ENCODE measurements at places on chromosomes 16 and 17. TPM values are rescaled to one million over a fixed set of nuclear protein-coding genes. Genes with fewer than 3 reads are reported as not detected.

CCL1 gene
- not detected for total RNA-seq

CHST6 gene
- total RNA-seq: 0.34 TPM

CFAP97D1 gene
- not detected for total RNA-seq

CSH1 gene
- total RNA-seq: not detected

ADAD2 gene
- 0.06 TPM for total RNA-seq

NUFIP2 gene
- 37.9 TPM for total RNA-seq

GRCh38 chr16:52677501-52677900, 130.6 kb upstream of the TOX3 start:
- no peak for DNase-seq

DNA sequence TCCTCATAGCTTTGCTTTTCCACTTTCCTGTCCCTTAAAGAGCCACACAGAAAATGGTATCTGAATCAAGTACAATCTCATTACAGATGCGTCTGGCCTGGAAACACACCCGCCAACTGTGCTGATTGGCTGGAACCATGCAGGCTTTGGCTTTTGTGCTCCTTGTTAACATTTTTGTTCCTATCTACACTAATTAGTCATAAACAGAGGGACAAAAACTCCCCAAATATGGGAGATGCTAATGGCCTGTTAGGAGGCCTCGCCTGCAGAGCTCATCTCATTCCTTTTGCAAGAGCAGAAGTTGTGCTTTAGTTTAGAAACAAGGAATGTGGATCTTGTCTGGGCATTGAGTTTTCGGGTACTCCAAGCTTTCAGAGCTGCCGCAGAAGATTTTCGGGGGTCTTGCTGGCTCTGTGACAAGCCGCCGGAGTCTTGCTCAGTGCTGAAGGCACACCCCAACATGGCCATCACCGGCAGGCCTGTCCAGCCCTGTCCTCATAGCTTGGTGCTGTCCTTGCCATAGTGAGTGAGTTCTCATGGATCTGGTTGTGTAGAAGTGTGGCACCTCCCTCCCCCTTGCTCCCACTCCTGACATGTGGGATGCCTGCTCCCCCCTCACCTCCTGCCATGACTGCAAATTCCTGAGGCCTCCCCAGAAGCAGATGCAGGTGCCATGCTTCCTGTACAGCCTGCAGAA, 69.8 kb downstream of the METRNL start:
- no peak for DNase-seq

- no peak for DNase-seq
Measured at GRCh38 chr16:14286368-14287230, 215.5 kb downstream of the MRTFB start.

GRCh38 chr17:31754239-31754945, 104.7 kb downstream of the COPRS start:
- no peak for DNase-seq

DNA sequence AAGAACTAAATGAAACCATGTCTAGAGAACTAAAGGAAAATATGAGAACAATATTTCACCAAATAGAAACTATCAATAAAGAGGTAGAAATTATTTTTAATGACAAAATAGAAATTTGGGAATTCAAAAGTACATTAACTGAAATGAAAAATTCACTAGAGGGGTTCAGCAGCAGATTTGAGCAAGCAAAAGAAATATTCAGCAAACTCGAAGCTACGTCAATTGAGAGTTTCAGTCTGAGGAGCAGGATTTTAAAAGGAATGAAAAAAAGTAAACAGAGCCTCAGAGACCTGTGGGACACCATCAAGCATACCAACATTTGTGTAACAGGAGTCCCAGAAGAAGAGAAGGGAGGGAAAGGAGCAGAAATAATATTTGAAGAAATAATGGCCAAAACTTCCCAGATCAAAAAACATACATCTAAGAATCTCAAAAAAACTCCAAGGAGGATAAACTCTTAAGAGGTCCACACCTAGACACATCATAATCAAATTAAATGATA, 38.3 kb downstream of the ZFP90 start:
- no peak for DNase-seq

GRCh38 chr17:76781056-76781982, 43.4 kb downstream of the MFSD11 start:
- no peak for DNase-seq

- DNase-seq: no peak
Measured at GRCh38 chr16:3968551-3968950, 88.0 kb upstream of the CREBBP start.

DNA sequence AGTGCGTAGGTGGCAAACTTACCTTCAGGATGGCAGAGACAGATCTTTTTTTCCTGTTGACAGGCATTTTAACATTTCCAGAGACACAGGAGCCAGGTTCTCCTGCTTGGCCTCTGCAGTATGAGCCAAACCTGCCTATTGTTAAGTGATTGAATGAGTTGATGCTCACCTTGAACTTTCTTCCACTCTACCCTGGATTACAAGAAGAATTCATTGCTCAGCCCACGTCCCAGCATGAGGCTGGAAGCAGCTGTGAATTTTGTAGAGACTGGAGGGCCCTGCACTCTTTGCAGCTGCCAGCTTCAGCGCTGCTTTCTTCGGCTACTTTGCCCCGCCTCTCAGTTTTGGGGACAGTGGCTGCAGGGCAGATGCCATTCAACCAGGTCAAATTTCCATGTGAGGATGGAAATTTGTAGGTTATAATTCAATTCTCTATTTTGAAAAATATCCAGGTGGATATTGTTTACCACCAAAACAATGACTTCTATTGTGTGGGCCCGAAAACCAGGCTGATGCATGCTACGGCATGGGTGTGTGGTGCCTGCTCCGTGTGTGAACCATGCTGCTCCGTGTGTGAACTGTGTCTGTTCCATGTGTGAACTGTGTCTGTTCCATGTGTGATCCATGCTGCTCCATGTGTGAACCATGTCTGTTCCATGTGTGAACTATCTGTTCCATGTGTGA, 75.2 kb upstream of the METTL9 start:
- DNase-seq: no peak

- DNase-seq: no peak
Measured at GRCh38 chr16:89273741-89274472, 56.4 kb downstream of the ZNF778 start.

GRCh38 chr16:440627-441026, 15.2 kb downstream of the RAB11FIP3 start:
- no peak for DNase-seq

- DNase-seq: no peak
Measured at GRCh38 chr17:18217412-18218015, 7.9 kb upstream of the LLGL1 start.

DNA sequence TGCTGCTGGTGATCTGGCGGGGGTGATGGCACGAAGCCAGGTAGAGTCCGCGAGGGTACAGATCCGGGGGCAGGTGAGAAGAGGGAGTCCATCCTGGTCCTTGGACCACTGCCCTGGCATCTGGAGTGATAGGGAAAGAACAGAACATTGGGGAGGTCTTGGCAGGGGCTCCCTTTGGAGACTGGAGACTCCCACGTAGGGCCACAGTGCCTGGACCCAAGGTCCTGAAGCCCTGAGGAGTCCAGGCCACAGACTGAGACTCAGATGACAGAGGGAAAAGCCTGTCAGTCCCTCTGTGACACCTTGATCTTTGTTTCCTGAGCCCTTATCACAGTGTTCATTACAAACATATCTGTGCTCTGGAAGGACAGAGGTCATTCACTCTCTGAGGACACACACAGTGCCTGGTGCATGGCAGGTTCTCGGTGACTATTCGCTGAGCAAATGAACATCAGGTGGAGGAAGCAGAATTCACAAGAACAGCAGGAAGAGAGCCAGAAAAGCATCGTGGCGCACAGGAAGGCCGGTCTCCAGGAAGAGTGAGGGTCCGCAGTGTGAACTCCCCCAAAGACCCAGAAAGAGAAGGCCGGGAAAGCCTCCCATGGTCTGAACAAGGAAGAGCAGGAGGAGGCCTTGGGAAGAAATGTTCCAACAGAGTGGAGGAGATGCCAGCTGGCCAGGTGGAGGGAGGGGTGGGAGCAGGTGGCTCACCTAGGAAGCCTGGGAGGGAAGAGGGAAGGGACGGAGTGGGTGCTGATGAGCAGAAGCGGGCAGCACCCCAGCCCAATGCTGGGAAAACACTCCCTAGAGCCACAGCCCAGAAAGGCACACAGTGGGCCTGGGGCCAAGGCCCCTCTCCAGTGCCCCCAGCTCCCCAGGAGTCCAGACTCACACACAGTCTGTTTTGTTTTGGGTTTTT, 20.5 kb downstream of the PEMT start:
- DNase-seq: no peak

- DNase-seq: no peak
Measured at GRCh38 chr16:78487471-78487870, 388.0 kb downstream of the WWOX start.

- no peak for DNase-seq
Measured at GRCh38 chr17:39759204-39759603, 21.5 kb downstream of the GRB7 start.

DNA sequence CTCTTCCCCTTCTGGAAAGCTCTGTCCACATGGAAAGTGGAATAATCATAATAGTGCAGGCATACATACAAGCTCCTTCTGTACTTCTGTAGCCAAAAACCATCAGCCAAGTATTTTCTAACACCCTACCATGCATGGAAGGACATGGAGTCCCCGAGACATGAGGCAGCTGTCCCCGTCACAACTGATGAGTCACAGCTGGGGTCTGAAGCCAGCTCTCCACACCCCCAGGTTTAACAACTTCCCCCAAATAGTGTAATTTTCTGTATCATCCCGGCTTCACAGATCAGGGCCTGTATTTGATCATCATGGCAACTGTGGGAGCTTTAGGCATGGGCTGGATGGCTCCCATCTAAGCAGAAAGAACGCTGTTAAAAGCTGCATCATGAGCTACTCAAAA, 16.6 kb downstream of the C16orf96 start:
- DNase-seq: no peak
